Activated CD4-positive, alpha-beta T cell treated with anti-CD3 and anti-CD28 coated beads for 1 hour (primary cell): ENCODE measurements at places on chromosomes 3 and 15.

- no peak for DNase-seq
These were observed 21.9 kb downstream of the KLHL6 start for GRCh38 chr3:183533412-183534132.

DNA sequence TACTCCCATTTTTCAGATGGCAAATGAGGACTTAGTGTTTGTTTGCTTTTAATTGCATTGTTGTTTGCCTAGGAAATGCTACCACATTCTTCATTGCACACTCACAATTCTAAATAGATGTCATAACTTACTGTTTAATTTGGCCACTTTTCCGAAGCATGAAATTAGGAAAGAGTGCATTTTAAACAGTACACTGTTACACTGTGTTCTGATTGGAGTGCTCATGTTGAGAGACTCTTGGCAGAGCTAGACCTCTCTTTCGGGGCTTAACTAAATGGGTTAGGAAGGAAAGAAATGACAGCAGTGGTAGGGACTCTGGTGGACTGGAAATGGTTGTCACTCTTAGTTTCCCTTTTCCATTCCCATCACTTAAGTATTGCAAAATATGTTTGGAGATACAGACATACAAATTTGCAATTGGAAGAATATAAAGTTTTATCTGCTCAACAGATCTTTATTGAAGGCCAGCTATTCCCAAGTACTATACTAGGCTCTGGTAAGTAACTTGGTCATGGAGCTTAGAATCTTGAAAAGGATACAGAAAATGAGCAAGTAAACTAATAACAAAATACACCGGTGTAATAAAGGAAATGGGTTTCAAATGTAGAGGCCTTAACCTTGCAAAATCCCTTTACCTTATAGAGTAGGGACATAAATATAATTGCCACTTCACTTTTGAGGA, 90.2 kb downstream of the DCUN1D1 start:
- DNase-seq: no peak

- DNase-seq: peak; percentile 69
These were observed 1.1 kb upstream of the SETD5 start for GRCh38 chr3:9396301-9396631.

GRCh38 chr15:97036301-97036700, 705.8 kb downstream of the NR2F2 start:
- DNase-seq: no peak

DNA sequence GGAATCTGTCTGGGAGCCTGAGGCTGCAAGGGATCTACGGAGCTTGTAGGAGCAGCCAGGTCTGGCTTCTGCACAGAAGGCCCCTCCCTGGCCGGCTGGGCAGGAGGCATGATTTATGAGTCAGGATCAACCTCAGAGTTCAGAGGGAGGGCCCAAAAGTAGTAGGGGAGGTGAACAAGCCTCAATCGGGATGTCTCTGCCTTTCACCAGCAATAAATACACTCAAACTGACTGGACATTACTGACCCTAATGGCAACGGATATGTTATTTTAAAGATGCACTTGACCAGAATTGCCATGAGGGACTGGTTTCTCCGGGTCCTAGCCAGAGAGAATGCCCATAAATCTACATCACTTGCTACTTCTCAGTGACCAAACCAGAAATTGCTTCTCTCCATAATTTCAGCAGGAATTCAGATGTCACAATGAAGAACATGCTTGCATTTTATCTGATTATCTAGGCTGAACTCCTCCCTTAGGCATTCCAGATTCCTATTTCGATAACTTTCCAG, 109.6 kb upstream of the LMOD3 start:
- no peak for DNase-seq

DNA sequence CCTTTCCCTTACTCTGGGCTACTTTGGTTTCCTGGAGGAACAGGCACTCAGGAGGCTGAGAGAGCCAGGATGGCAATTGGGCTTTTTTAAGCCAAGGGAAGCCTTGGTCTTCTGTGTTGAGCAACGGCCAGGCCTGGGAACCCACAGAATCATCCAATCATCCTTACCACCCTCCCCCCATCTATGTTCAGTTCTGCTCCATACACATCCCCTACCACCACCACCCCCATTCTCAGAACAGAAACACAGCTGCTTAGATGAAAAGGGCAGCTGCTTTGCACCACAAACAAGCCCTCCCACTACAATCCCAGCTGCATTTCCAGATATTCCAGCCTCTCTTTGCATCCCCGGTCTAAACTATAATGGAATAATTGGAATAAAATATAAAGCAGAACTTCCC, 21.0 kb downstream of the SEMA5B start:
- no peak for DNase-seq

- no peak for DNase-seq
These were observed 261.4 kb downstream of the ZMAT3 start for GRCh38 chr3:178810181-178810580.

- DNase-seq: no peak
These were observed 30.8 kb downstream of the OIP5 start for GRCh38 chr15:41301587-41301986.

GRCh38 chr3:83523470-83524073, 1435.2 kb upstream of the CADM2 start:
- no peak for DNase-seq

GRCh38 chr15:28954466-28955159, 68.8 kb downstream of the APBA2 start:
- DNase-seq: no peak

DNA sequence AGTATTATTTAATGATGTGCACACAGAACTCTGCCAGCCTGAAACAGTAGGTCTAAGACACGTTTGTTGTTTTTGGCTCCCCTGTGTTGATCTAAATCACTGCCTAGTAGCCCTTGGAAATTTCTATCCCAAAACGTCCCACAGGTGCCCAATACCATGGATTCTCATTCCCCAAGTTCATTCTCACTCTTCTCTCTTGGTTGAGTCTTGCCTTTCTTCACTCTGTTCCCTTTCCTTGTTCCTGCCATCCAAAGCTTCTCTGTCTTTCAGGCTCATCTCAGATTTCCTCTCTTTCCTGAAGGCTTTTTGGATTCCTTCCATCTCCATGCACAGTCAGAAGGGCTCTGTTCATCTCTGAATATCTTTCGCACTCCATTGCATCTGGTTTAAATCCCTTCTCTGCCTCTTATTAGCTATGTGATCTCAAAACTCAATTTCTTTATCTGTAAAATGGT, 54.2 kb downstream of the PPARG start:
- no peak for DNase-seq

GRCh38 chr3:122689587-122689986, 8.9 kb downstream of the PARP14 start:
- no peak for DNase-seq

GRCh38 chr3:58058361-58059263, 50.4 kb downstream of the FLNB start:
- DNase-seq: no peak

DNA sequence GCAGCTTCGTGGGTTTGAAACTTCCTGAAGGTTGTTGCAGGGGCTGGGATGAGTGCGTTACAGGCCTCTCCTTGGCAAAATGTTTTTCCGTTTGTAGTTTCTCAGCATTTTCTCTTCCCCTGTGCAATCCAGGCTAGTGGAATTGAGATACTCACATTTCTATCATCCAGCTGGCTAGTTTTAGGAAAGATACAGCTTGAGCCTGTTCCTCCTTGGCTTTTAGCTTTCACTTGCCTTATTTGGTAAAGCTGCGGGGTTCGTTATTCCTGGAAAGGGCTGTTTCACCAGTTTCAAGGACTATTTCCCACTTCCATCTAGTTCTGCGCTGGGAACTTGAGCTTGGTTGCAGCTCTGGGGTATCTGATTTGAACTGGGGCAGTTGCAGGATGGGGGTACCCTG, 90.3 kb downstream of the ITPR1 start:
- DNase-seq: no peak

- DNase-seq: no peak
These were observed 36.0 kb upstream of the MBNL1 start for GRCh38 chr3:152232679-152233078.

DNA sequence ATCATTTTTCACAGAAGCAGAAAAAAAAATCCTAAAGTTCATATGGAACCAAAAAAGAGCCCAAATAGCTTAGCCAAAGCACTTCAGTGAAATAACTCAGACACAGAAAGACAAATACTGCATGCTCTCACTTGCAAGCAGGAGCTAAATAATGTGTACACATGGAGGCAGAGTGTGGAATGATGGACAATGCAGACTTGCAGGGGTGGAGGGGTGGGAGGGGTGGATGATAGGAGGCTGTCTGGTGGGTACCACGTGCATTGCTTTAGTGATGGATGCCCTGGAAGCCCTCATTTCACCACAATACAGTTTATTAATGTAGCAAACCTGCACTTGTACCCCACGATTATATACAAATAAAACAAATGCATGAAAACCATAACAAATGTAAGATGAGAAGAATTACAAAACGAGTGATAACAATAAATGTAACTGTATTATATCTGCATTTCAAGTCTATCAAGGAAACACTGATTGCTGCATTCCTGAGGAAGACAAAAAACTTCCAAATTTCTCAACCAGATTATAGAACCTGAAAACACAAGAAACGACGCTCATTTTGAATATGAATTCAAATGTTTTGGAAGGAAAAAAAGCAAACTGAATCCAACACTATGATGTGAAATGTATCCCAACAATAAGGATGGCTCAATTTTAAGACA, 96.5 kb downstream of the DLG1 start:
- DNase-seq: no peak

- DNase-seq: no peak
These were observed 2.2 kb downstream of the DENND4A start for GRCh38 chr15:65789759-65790425.
